NCI-H1092 treated with DMSO at 0.1 percent for 48 hours (cell line): ENCODE measurements at places on chromosomes 3 and 15.

- DNase-seq = no peak
Measured at GRCh38 chr3:196339493-196340254, 1.5 kb upstream of the TM4SF19 start.

DNA sequence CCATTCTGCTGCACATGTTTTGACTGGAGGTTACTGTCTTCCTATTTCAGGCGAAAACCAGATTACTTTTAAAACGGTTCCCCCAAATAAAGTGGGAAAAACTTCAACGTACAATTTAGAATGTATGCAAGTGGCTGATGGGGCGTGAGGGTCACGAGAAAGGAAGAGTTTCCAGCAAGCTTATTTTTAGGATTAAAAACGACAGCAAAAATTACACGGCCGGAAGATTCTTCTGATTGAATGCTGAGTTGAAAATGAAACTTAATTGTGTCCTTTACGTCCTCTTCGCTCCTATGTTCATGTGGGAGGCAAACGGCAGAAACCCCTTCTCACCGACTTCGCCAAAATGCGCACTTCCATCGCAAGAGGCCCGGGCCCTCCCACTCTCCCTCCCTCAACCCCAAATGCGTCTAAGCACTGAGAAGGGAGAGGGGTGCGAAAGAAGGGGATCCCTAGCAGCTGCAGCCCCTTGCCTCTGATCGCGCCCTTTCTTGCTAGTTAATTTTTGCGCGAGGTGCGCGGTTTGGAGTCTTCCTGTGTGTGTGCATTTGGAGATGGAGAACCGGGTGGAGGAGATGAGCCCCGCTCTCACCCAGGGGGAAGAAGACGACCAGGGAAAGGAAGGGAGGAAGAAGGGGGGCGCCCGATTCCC, 656 bp downstream of the CD47 start:
- peak; percentile 66 for DNase-seq

DNA sequence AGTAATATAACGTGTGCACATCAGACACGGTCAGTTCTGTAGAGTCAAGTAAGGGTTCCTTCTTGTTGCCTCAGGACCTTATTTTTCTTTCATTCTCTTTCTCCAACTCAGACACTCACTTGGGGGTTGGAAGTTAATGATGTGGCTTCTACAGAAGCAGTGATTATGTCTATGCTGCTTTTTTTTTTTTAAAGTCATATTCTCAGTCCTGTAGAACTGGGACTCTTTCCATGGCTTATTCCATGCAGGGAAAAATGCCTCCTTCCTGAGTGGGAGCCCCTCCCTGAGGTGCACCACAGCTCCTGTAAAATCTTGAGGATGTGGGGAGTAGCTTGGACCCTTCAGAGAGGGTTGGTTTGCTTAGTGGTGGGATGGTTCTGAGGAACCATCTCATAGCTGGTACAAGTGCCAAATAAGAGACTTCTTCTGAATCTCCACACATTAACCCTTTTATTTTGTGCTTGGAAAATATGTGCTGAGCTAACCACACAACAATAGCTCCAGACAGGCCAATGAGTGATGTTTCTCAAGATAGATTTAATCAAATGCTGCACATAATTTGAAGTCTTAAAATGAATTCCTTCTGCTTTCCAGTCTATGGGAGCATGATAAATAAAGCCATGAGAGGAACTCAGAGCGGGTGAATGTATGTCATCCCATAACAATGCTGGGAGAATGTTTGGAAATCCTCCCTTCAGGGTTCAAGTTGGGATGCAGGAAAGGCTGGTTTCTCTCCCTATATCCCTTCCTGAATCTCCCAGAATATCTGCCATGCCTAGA, 23.3 kb upstream of the FSTL1 start:
- no peak for DNase-seq

- no peak for DNase-seq
Measured at GRCh38 chr3:79159736-79160135, 608.1 kb downstream of the ROBO1 start.

DNA sequence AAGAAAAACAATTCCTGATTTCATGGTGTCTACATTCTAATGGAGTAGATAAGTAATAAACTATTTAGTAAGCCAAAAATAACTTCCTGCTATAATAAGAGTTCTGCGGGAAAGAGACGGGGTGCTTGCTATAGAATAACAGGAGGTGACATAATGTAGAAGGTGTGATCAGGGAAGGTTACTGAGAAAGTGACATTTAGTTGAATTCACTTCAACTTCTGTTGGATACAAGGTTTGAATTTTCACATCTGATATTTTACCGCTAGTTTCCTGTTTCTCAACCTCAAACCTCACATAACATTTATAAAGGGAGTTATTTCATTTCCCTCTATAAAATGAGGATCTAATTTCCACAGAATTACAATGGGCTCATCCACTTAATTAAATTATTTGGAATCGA, 102.3 kb upstream of the GBE1 start:
- no peak for DNase-seq

GRCh38 chr15:38300395-38300794, 47.8 kb downstream of the SPRED1 start:
- DNase-seq = no peak
